ENCODE measurements at places on chromosomes 1 and 21.

DNA sequence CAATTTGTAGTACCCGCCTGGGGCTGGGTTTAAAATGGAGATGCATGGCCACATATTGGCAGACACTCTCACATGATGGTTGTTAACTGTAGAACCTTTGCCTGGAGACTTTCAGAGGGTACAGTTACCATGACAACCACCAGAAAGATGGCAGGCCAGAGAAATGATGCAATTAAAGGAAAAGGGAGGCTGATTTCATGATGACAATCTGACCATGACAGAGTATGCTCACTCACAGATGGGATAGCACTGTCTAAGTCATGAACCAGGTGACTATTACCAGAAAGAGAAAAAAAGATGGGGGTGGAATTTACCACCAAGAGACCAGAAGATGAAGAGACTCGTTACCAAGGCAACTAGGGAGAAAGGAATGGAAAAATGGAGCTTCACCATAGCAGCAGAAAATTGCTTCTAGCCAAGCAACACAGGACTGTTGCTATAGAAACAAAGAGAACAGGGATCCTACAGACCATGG is 3.5 kb upstream of the TRIT1 start:
- no peak for DNase-seq

GRCh38 chr1:179425186-179425585 is 59.4 kb downstream of the AXDND1 start:
- no peak for DNase-seq

DNA sequence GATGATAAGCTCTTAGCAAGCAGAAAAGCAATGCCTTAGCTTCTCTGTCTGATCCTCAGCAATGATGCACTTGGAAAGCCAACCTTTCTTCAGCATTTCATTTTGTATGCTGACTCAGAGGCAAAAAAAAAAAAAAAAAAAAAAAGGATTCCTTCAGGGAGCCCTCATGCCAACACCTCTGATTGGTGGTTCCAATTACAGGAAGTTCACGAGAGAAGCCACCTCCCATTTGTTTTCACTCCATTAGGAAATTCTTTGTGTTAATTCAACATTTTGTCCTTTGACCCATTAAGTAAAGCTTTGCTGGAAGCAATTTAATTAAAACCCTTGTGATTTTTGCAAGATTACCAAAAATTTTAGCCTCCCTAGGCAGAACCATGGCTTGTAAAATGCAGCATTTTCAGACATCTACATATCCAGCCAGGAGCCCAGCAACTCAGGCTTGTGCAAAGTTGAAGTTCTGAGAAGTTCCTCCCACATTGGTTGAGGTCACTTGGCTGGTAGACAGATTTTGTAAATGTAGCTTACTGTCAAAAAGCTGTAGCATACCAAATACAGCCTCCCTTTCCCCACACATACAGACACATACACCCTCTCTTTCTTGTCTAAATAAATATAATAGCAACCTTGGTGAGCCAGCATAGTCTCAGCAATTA is 27.1 kb upstream of the VTCN1 start:
- no peak for DNase-seq

- DNase-seq = no peak
Measured at GRCh38 chr1:199843861-199844260, 183.6 kb upstream of the NR5A2 start.

DNA sequence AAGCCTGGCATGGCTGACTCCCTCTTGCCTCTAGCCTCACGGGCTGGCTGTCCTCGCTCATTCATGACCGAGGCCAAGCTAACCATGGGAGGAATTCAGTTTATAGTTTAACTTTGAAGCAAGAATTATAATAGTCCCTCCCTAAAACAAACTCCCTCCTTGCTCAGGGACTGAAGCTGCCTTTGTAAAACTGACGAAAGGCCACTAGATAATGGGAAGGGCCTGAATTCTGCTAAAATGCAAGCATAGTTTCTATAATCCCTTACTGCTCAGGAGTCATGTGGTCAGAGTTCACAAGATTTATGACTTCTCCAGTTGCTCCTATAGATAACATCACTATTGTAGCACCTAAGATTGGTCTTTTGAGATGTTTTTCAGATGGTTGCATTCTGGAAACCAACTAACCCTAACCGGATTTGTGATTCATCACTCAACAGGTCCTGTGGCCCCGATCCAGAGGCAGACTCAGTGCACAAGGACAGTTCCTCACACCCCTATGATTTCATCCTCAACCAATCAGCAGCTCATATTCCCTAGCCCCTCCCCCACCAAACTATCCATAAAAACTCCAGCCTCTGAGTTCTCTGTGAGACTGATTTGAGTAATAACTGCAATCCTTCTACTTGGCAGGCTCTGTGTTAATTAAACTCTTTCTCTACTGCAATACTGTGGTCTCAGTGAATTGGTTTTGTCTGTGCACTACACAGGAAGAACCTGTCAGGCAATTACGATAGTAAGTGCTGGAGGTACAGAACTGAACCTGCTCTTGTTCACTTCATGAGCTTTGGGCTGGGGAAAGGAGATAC is 26.4 kb downstream of the HHIPL2 start:
- DNase-seq = peak; percentile 24

- DNase-seq = no peak
Measured at GRCh38 chr1:73801912-73802429, 396.0 kb downstream of the LRRIQ3 start.

- DNase-seq = no peak
Measured at GRCh38 chr1:228079013-228079412, 3.5 kb upstream of the ARF1 start.

GRCh38 chr1:28735961-28736449 is 735 bp upstream of the YTHDF2 start:
- DNase-seq = no peak

DNA sequence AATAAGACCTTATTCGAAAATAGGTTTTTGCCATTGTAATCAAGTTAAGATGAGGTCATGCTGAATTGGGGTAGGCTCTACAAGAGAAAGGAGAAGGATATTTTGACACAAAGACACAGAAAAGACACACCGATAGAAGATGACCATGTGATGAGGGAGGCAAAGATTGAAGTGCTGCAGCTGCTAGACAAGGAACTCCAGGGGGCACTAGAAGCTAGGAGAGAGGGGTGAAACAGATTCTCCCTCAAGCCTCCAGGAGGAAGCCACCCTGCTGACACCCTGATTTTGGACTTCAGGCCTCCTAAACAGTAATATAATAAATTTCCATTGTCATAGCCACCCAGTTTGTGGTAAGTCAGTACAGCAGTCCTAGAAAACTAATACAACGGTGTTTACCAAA is 506.8 kb upstream of the CAMK1G start:
- no peak for DNase-seq

DNA sequence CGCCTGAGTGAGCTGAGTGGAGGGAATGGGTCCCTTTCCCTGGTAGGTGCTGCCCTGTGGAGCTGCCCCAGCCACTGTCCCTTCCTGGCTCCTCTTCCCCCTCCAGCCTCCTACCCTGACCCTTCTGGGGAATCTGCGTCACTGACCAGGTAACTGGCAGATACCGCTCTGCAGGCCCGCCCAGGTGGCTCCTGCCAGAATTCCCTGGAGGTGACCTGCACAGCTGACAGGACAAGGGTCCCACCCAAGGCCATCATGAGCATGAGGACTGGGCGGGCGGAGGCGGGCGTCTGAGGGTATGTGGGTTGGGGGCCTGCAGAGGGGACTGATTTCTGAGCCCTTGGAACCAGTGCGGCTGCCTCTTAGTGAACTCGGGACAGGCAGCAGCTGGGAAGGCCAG is 32.5 kb downstream of the DHRS3 start:
- DNase-seq = no peak

DNA sequence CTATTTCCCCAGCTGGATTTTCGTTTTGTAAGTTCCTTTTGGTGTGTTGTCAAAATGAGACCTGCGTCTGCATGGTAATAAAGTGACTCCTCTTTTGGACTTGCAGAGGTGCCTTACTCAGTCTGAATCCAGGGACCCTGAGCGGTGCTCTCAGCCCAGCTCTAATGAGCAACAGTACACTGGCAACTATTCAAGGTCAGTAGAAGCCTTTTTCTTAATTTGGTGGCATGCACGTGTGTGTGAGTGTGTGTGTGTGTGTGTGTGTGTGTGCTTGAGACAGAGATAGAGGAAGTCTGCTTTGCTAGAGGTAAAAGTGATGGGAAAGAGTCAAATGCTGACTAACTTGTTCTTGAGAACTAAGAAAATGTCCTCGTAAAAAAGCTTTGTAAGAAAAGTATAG is 105.4 kb downstream of the CD247 start:
- DNase-seq = no peak

DNA sequence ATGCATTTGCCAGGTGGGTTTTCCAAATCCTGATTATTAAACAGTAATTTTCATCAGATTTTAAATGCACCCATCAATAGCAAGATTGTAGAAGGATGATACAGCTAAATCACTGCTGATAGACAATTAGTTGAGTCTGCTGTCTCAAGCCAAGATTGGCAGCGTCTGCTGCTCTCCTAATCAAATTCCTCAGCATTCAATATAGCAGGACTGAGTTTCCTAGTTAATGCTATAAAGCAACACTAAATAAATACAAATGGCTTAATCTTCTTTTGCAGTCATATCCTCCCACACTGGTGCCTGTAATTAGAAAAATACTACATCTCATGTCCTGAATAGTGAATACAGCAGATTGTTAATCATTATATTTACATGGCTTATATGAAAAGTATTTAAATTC is 1028.8 kb downstream of the ADGRL2 start:
- no peak for DNase-seq

DNA sequence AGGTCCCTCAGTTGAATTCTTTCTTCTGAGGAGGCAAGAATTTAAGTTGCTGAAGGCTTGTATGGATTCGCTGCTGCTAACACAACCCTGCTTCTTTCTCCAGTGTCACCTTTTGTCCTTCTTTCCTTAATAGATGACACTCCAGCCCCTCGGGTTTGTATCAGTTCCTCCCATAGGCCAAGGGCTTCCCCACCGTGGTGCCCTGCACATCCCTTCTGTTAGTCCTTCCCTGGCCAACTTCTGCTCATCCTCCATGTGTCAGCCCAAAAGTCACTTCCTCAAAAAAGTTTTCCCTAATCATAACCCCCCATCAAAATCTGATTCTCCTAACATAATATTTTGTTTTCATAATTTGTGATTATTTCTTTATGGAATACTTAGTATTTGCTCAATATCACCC is 190.4 kb downstream of the RHOU start:
- no peak for DNase-seq

- DNase-seq = no peak
Measured at GRCh38 chr1:162561616-162562469, at the start of gene UAP1. Gene UAP1 (plus strand): TSS chr1:162561722. CDS start chr1:162566069, 4,347 bp downstream.

DNA sequence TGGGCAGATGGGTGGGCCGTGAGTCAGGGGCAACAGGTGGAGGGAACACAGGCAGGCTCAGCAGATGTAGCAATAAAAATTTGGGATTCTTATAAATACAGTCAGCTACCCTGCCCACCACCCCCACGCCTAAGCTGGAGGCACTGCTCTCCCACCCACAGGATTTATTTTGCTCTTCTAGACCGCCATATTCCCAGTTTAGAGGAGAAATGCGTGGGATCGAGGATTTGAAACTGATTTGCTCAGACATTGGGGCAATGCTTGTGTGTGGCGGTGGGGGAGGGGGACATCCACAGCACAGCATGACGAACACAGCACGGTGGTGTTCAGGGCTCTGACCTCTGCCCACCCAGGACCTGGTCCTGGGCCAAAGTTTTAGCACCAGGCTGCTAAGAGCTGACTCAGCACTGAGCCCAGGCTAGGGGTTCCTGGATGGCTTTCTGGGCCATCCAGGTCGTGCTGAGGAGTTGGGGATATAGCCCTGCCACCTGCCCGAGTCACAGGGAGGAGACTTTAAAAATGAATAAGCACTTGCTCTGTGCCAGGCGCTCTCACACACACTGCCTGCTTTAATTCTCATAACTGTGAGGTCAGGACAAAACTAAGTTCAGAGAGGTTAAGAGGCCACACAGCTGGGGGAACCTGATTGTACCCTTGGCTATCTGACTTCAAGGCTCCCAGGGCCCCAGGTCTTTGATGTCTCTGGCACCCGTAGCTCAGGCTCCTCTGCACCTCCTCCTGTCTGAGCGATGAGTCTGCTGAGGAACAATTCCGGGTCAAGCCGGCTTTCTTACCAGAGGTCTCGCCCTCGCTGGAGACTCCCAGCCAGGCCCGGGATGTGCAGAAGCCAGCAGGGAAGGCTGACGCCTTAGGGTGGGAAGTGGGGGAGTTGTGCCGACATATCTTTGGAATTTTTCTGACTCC is 29.4 kb upstream of the CSF1 start:
- peak; percentile 87 for DNase-seq

- DNase-seq = no peak
Measured at GRCh38 chr1:239388578-239388977, 2.2 kb downstream of the CHRM3 start.

GRCh38 chr21:42941696-42942085 is 16.3 kb upstream of the ERVH48-1 start:
- no peak for DNase-seq

- no peak for DNase-seq
Measured at GRCh38 chr21:30190554-30190953, 23.9 kb upstream of the CLDN17 start.

DNA sequence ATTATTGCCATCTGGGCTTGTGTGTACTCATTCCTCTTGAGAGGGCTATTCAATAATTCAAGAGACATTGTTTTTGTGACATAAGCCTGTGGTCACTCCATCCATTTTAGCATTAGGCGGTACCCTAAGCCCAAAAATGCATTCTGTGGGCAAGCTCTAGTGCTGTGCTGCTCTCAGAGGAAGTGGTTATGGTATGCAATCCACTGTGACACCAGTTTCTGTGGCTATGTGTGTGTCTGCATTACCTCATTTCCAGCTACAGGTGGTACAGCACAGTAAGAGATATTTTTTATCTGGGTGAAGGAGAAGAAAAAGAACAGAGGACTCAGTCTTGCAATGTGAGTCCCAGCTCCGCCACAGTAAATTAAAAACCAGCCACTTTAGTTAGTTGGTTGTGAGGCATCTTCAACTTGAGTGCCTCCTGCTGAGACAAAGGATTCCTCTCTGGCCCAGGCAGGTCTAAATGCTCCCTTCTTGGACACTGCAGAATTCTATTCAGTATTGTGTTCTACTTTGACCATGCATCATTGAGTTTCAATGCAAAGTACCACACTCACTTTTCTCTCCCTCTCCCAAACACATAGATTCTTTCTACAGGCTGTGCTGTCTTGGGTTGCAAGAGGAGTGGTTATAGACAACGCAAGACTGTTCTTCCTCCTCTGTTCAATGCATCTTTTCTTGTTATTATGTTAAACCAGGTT is 777.8 kb upstream of the BRINP3 start:
- DNase-seq = no peak

- peak; percentile 42 for DNase-seq
Measured at GRCh38 chr1:213987422-213987926, 299 bp upstream of the PROX1 start.

DNA sequence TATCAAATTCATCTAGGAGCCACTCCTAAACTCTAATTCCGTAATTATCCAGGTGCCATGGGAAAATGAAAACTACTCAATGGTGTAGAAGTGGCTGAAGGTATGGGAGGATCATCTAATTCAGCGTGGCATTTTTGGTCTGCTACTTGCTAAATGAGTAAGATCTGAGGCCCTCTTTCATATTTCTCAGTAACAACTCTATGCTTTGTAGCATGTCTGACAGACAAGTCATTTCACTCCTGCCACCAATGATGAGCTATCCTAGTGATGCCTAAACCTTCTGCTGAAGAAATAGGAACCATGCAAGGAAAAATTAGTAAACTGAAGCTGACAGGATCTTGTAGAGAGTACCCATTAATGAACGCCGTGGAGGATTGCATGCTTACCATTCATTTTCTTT is 145.3 kb downstream of the NTNG1 start:
- DNase-seq = no peak

Measured in K562 (cell line).